ENCODE measurements at places on chromosomes 7 and 10.

GRCh38 chr7:107944411-107945169 is 53.6 kb downstream of the DLD start:
- DNase-seq, result no peak

DNA sequence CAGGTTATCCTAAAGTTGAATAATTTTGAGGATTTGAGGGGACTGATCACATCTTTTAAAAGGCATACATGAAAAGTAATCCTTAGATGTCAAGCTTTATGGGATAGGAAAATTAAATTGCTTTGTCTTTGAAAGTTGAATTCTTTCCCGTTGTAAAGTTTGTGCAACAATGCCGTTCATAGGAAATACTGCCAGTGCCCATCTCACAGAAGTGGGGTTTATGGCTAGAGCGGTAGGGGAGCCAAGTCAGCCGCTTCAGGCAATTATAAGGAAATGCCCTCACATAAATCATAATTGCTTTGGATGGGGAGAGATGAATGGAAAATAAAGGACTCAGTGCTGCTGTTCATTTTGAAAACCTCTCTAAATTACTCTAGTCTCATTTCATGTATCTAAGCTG is 18.1 kb downstream of the CDC123 start:
- no peak for DNase-seq

DNA sequence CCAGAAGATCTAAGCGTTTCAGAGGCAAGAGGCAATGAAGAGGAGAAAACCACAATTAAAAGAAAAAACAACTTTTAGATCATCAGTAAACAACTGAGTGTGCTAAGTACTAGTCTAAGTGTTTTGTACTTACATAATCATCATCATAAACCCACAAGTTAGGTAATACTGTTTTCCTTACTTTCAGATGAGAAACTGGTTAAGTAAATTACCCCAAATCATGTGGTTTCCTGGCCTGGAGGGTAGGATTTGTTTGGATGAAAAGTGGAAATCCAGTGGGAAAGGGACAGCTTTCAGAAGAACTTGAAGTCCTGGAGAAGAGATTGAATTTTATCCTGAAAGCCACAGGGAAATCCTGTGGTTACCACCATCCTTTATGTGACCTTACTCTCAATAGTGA is 463.3 kb downstream of the LRMDA start:
- DNase-seq, result no peak

GRCh38 chr7:142711746-142712616 is 37.3 kb upstream of the PRSS1 start:
- DNase-seq, result no peak

DNA sequence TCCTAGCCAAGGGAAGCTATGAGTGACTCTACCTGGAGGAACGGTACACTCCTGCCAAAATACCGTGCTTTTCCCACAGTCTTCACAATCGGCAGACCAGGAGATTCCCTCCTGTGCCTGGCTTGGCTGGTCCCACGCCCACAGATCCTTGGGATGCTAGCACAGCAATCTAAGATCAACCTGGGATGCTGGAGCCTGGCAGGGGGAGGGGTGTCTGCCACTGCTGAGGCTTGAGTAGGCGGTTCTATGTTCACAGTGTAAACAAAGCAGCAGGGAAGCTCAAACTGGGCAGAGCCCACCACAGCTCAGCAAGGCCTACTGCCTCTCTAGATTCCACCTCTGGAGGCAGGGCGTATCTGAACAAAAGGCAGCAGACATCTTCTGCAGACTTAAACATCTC is 295.3 kb downstream of the ELMO1 start:
- DNase-seq, result no peak

DNA sequence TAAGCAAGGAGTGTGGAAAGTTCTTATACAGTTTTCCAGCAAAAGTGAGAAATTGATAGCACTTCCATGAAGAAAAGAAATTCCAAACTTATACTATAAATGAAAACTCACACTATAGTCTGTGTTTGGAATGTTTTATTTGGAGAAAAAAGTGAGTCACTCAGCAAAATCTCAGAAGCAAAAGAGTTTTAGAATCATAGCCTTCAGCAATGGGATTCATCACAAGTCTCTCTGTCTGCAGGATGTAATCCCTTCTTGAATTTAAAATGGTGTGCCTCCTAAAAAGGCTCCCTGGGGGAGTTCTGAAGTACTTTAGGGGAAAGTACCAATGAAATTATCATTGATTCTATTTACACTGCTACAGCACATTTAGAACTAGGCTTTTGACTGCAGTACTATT is 756.4 kb downstream of the XPNPEP1 start:
- DNase-seq, result no peak

- DNase-seq, result no peak
These were observed 52.4 kb downstream of the PARP12 start for GRCh38 chr7:140010194-140010895.

DNA sequence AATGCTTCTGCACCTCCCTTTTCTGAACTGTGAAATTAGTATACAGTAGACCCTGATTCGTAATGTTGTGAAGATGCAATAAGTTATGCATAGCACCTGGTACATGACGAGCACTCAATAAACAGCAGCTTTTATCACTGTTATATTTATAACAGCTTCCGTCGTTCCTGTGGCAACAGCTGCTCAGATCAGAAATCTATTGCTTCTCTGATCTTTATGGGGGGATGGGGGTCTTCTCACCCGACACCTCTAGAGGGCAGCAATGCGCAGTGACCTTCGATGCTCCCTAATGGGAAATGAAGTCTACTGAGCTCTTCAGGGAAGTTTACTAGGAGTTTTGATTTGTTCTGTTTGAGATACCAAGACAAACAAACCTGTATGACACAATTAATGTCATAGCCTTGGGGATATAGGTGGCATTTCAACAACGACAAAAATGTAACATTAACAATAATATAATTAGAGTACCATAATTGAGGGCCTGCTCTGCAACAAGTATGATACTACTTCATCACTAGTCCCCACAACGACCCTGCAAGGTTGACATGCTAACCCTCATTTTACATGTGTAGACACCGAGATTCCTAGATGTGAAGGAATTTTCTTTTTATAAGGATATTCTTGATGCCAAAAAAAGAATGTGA is 289.6 kb downstream of the SFMBT2 start:
- DNase-seq, result no peak
